ENCODE measurements at places on chromosomes 7 and 10.
A peak's percentile ranks its signal among the peaks of the same experiment; 100 is the strongest.

DNA sequence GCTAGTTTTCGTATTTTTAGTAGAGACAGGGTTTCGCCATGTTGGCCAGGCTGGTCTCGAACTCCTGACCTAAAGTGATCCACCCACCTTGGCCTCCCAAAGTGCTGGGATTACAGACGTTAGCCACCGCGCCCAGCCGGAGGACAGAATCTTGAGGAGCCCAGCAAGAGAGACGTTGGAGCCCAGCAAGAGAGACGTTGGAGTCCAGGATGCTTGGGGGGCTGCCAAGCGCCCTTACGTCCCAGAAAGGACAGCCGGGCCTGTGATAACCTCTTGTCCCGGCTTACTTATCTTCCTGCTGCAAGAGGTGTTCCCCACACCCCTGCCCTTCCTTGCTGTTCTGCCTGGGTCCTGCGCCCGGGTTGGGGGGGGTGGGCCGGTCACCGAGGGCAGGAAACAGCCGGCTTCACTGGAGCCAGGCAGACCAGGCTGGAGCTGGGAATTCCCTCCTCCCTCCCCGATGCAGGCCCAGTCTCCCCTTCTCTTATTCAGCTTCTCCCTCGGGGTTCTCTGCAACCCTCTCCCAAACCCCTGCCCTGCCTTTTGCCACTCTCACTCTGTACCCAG, 1.9 kb upstream of the EPHB4 start:
- no peak for DNase-seq

DNA sequence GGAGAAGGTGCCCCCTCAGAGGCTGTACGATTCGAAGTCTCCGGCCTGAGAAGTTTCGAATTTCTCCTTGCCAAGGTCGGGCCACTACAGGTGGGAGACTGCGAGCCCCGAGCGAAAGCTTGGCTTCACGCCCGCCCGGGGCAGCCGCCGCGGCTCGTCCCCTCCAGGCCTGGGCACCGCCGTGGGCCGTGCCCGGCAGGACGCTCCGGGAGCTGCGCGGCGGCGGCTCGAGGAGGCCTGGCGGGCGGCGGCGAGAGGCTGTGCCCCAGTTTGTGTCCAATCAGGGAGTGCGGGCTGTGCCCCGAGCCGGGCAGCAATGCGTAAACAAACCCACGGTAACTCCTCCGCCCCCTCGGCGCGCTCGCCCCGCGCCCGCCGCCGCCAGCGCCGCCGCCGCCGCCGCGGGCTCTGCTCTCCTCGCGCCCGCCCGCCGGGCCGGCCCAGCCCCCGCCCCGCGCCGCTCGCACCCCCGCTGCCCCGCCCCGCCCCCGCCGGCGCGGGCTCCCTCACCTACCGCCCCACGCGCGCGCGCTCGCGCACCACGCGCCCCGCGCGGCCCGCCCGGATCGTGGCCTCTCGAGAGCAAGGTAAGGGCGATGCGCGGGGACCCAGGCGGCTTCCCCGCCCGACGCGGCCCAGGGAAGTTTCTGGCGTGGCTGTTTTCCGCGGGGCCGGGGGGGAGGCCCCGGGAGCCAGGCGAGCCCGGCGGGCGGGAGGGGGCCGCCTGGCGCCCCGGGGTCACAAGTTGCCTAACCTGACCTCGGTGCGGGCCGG, 57.8 kb upstream of the PCGF5 start:
- no peak for DNase-seq

- no peak for DNase-seq
Observed at GRCh38 chr7:85593355-85593754, 406.5 kb upstream of the SEMA3D start.

GRCh38 chr7:51246258-51247245, 70.1 kb downstream of the COBL start:
- no peak for DNase-seq

GRCh38 chr7:129989466-129989865, 36.7 kb upstream of the UBE2H start:
- DNase-seq = no peak

DNA sequence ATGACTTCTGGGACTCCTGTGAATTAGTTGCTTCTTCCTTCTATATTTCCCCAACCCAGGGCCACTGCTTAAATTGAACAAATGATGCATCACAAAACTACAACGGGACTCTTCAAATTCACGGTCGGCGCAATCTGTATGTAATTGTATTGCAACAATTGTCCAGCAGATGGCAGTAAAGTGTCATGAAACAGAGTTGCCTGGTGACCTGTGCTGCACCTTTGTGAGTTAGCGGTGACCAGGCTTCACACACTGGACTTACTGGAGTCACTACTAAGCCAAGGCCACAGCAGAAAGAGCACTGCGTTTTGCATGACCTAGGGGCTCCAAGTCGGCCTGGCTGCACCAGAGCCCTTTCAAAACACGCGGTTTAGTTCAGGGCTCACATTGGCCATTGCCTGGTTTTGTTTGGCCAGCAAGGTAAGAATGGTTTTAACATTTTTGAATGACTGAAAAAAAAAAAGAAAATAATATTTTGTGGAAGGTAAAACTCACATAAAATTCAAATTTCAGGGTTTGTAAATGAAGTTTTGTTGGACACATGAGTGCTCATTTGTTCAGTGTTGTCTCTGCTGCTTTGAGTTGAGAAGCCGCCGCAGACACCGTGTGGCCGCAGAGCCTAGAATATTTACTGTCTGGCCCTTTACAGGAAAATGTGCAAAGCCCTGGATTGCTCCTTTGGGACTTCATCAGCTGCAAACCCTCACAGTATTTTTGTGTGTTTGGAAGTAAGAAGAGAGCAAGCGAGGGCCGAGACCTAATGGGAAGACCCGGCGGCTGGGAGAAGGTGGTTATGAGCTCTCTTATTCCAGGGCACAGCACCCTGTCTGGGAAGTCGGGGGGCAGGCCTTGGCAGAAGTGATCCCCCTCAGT, 23.2 kb upstream of the ZNF32 start:
- DNase-seq = no peak

- DNase-seq = no peak
Observed at GRCh38 chr7:123677061-123677715, 21.5 kb downstream of the LMOD2 start.

- DNase-seq = no peak
Observed at GRCh38 chr7:134504660-134505164, 22.7 kb upstream of the AKR1B10 start.

- no peak for DNase-seq
Observed at GRCh38 chr7:82419200-82419599, 24.4 kb downstream of the CACNA2D1 start.

- DNase-seq = peak; percentile 55
Observed at GRCh38 chr7:106313456-106313901, 28.7 kb upstream of the NAMPT start.

DNA sequence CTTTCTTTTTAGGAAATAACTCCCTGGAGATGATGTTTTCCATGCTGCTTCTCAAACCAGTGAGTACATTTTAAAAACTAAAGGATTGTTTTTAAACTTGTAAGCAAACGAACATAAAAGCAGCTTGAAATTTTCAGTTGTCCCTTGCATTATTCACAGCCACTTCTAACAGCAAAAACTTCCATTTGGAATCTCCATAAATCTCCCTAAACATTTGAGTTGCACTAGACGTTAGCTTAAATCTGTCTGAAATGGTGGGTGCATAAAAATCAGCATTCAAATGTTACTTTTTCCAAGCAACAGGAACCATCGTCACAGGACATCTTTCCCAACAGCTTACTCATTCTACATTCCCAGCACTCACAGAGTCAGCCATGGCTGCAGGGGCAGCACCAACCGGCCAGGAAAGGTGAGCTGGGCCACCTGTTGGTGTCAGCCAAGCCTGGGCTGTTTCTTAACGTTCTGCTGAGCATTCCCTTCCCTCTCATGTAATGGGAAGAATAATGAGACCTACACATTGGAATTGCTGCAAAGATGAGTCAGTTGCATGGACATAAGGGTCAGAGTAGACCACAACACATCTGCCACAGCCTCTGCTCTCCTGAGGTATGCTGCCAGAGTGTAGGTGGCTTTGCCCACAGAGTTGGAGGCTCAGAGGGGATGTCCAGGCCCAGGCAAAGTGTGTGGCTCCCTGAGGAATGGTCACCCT, 163.2 kb downstream of the TNS3 start:
- peak; percentile 72 for DNase-seq

DNA sequence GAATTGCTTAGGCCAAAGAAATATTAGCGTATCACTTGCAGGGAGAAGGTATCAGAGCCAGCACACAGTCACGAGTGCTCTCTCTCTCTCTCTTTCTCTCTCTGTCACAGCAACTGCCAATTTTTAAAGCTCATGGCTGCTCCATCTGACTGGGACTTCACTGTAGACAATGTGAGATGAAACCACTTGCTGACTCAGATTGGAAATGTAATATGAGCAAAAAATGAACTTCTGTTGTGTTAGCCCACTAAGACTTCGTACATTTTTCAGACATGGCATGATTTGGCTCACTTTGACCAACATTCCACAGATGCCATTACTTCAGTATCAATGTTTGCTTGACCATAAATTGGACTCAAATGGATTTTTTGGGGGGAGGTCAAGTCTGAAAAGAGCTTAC, 68.1 kb downstream of the DGKB start:
- DNase-seq = no peak

All from kidney epithelial cell (primary cell).